Activated CD8-positive, alpha-beta memory T cell treated with anti-CD3 and anti-CD28 coated beads, Interleukin-2, amount 10 ng/mL, durations not matched to agents 7 days and 5 days (primary cell): ENCODE measurements at places on chromosomes 2 and 18.

- no peak for DNase-seq
Measured at GRCh38 chr2:238021327-238021726, 39.5 kb upstream of the SCLY start.

GRCh38 chr2:86350751-86351150 is 13.3 kb upstream of the REEP1 start:
- DNase-seq, result no peak

DNA sequence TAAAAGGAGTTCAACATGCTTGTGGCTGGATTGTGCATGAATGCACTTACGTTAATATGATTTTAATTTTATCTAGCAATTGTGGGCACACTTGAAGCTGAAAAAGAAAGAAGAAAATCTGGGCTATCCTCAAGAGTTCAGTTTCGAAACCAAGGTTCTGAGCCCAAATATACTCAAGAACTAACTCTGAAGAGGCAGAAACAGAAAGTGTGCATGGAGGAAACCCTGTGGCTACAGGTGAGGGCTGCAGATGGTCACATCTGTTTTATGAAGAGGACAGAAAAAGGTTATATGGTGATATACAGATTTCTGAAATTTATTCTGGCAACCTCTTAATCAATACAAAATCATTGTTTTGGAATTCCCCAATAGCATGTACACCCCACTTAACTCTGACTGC is 57.3 kb downstream of the ITGA6 start:
- DNase-seq, result no peak

- no peak for DNase-seq
Measured at GRCh38 chr2:35468245-35468644, 887.3 kb upstream of the CRIM1 start.

- DNase-seq, result no peak
Measured at GRCh38 chr2:99571021-99571420, 81.2 kb upstream of the REV1 start.

DNA sequence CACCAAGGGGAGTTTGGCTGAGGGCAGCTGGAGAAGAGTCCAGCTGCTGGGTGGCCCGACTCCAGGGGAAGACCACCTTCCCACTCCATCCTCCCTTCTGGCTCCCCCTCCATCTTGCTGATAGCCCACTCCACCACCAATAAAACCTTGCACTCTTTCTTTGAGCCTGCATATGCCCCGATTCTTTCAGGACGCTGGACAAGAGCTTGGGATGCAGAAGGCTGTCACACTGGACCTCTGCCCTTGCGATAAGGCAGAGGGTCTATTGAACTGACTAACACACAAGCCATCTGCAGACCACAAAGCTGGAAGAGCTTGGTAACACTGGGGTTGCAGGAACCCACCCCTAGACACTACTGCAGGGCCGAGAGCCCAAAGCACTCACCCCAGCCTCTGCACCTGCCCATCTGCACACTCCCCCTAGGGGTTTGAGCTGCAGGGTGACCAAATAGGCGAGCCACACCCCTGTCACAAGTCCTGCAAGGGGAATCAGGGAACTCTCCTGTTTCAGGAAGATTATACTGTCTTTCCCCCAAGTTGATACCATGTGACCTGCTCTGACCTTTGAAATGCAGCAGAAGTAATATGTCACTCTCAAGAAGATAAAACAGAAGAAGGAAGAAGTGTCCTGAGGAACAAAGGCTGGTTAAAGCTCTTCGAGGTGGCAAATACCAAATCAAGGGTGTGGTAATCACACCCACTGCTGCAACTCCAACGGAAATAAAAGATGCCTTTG is 70.5 kb downstream of the SMAD4 start:
- DNase-seq, result no peak

DNA sequence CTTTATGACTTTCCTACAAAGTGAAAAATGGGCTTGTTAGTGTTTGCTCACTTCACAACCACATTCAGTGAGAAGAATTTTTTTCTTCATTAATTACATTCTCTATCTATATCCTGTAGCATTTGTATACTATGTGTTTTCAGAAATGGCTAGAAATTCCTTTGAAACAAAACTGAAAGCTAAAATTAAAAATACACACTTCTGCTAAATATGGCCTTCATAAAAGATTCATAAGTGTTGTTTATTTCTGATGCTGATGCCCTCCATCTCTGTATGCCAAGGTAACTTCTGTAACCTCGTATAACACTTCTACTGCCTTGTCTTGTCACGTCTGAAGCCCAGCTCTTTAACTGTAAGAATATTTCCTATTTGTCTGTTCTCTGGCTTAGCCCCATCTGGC is 59.8 kb downstream of the PMAIP1 start:
- DNase-seq, result no peak

- no peak for DNase-seq
Measured at GRCh38 chr18:58057291-58057965, 13.4 kb downstream of the NEDD4L start.

DNA sequence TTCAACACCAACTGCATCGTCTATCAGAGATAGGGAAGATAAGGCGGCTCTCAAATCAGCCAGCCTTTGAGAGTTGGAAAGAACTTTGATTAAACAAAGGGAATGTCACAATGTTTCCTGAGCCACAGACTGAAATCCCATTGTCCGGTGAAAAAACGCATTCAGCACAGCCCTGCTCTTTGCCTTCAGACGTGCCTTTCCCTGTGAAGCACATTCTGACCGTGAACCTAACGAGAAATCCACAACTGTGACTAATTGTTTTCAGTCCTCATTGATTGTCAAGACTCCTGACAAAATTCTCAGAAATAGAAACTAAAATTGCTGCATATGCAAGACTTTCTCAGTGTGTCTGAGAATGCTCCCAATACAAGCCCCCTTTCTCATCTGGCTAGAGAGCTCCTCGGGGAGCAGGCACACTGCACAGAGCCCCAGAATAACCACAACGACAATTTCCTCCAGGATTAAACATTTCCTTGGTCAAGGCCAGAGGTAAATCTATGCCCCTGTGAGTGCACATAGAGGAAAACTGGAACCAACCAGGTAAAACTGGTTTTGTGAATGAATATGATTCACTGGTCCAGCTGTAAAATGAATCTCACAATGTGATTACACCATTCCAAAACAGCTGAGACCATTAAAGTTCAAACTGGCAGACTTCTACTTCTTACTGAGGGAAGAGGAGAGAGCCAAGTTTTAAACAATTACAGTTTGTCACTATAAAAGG is 561.9 kb upstream of the ID2 start:
- DNase-seq, result no peak

GRCh38 chr2:142131010-142131669 is at the start of gene LRP1B:
Gene LRP1B, minus strand, starts transcription at chr2:142131016. Its CDS starts 287 bp downstream, at chr2:142130729.
- no peak for DNase-seq

- no peak for DNase-seq
Measured at GRCh38 chr18:39886136-39886535, 2068.9 kb upstream of the PIK3C3 start.

DNA sequence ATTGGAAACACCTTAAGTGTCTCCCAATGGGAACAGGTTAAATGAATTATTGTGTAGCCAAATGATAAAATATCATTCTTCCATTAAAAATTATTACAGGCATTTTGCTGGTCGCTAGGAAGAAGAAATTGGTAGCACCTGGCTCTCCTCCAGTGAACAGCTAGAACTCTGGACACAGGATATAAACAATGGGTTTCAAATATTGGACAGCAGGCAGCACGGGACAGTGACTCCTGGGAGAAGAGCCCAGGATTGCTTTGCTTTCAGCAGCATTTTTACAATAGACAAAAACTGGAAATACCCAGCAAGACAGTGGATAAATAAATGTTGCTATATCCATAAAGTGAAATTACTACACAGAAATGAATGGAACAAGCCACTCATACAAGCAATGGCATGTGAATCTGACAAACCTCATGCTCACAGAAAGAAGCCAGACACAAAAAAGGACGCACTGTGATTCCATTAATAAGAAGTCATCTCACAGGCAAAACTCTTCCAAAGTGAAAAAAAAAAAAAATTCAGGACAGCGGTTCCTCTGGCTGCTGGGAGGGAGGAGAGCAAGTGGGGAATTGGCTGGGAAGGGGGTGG is 50.5 kb downstream of the LAMA1 start:
- no peak for DNase-seq

- DNase-seq, result no peak
Measured at GRCh38 chr18:43950062-43950461, 672.8 kb upstream of the SYT4 start.

- no peak for DNase-seq
Measured at GRCh38 chr18:5302606-5303005, 7.1 kb upstream of the ZBTB14 start.

GRCh38 chr2:162017233-162017632 is 56.8 kb downstream of the DPP4 start:
- DNase-seq, result no peak

DNA sequence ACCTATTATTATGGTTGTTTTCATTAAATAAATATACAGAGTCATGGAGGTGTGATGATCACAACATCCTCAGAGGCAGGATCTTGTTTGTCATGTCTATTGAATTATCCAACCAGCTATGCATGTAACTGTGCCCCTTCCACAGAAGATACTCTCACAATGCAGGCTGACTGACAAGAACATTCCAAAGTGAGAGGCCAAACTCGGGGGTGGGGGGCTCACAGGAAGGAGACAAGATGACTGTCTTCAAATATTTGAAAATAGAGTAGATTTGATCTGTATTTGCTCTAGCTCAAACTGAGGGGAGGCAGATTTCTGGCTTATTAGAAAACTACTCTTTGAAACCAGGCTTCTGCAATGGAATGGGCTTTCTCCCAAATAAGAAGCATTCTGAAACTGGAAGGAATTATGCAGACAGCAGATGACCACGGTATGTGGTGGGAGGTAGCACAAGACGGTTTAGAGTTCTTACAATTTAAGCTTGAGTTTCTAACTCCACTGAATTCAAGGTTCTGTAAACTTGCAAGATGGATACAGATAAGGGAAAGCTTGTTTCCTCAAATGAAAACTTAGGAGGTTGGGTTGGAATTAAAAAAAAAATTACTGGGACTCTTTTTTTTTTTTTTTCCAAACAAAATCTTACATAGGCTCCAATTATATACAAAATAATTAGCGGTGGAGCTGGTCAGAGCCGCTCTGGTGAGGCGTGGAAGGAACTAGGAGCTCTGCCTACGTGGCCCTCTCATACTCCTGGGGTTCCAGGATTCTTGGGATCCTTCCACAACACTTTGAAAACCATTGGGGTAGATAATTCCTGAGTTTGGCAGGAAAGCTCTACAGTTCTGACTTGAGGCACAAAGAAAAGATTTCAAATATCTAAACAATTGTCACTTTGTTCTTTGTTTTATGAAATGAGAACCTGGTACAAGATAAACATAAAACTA is 79.3 kb downstream of the PLA2R1 start:
- no peak for DNase-seq

GRCh38 chr2:137091704-137092103 is 326.4 kb downstream of the THSD7B start:
- DNase-seq, result no peak

GRCh38 chr2:217157581-217157980 is 297.7 kb upstream of the TNP1 start:
- no peak for DNase-seq

- peak; percentile 35 for DNase-seq
Measured at GRCh38 chr2:11097038-11097720, 58.1 kb upstream of the SLC66A3 start.

- DNase-seq, result no peak
Measured at GRCh38 chr2:105379741-105380186, 19.1 kb downstream of the FHL2 start.

- DNase-seq, result no peak
Measured at GRCh38 chr18:64592246-64592645, 443.4 kb upstream of the LINC00305 start.

DNA sequence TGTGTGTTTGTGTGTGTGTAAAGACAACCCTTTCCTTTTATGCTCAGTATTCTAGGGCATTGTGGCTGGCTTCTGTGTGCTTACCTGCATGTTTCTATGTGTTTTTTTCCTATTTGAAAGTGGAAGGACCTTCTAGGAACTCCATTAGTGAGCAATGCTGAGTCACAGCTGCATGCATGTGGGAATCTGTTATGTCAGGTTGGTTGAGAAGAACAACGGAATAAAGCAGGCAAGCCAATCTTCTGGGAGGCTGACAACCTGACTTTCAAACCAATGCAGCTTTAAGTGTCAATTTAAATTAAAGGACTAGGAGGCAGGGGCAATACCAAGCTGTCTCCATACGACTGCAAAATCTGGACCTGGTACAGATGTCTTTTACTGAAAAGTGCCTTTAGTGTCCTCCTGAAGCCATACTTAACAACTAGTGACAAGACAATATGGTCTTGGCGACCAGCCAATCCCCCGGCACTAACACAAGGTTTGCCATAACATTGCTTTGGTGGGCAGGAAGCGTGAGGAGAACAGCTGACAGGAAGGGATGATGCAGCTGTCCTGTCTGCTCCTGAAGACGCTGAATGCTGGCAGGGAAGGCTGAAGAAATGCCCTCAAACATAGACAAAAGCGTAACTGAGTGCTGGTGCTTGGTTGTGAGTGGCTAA is 514.7 kb upstream of the CDH7 start:
- no peak for DNase-seq

DNA sequence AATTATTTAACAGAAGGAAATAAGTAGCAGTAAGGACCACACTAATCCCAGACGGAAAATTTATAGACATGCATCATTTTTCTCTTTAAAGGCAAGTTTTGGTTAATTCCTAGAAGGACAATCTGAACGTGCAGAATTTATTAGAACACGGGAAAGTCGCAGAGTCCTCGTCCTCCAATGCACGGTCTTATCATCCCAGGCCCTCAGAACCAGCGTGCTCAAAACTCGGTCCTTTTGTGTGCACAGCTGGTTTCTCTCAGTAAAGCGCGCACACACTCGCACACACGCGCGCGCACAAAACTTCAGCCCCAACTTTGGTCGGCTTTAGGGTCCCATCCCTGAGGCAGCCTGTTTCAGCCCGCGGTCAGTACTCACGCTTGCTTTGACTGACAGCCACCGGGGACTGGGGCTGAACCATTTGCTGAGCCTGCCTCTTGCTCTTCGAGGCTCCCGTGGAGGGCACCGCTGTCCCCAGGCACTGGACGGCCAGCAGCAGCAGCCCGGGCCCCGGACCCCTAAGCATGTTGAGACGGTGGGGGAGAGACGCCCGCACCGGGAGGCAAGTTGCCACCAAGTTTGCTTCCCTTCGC is 493 bp downstream of the FN1 start:
- DNase-seq, result peak; percentile 41

GRCh38 chr18:50679056-50679455 is 119.2 kb downstream of the MAPK4 start:
- no peak for DNase-seq

DNA sequence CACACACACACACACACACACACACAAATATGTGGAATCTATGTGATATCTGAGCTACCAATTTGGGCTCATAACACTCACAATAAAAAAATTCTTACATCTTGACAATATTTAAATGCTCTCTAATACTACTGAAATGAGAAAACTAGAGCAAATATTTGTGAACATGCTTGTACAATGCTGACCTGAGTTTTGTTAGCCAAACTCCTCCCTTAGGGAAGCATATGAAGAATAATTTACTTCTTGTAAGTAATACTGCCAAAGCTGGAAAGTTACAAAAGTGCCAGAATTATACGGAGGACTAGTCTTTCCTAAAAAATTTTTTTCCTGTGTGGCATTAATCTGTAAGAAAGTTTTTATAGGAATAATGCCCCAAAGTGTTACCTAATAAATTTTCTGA is 18.5 kb downstream of the MBD2 start:
- DNase-seq, result no peak
